Fibroblast of skin of scalp (primary cell): ENCODE measurements at places on chromosomes 4 and X.

DNA sequence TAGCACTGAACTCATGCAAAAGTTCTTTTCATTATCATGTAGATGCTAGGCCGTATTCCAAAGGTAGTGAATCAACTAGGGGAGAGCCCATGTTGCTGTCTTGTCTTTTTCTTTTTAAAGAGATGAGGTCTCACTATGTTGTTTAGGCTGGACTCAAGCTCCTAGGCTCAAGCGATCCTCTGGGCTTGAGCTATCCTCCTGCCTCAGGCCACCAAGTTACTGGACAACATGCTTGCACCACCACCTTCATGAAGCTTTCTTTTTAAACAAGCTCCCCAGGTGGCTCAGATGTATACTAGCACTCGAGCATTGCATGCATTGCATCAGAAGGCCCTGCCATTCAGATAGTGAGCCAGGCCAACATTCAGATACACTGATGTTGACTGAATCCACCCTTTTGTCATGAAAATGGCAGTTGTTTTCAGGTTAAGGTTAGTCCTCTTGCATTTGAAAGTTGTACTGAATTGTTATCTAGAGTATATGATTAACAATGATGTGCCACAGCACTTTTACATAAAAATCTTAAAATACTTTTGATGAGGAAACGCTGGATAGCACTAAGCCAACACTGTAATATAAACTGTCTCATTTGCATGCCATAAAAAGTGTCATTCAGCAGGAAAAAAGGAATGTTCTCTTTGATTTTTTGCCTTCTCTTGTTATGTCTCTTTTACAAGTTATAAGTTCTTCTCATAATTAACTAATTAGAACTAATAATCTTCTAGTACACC is 76.7 kb downstream of the FNIP2 start:
- no peak for DNase-seq

DNA sequence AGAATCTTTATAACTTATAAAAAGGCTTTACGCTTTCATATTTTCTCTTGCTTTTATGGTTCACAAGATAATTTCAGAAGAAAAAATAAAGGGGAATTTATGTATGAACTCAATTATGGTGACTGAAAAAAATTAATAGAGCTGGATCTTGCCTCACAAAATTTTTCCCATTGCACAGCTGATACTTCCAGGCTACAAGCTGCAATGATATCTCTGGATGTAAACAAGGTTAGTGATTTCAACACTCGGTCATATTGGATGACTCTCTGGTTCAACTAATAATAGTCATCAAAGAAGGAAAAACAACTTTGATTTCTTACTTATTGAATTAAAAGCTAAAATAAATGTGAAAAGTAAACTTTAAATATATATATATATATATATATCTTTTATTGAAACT is 868.0 kb downstream of the FAT4 start:
- DNase-seq = no peak

DNA sequence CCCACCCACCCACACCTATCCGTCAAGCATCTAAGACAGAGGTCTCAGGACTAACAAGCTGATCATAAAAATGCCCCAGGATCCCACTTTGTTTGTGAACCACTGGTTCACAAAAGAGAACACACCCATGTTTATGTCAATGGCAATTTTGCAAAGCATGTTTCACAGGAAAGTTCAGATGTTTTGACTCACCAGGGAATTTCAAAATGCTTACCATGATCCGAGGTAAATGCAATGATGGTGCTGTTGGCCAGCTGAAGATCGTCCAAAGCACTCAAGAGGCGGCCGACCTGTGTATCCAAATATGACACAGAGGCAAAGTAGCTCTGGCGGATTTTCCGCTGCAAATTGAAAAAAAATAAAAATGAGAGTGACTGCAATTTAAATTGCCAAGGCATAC is 15.0 kb downstream of the IDS start:
- DNase-seq = no peak

DNA sequence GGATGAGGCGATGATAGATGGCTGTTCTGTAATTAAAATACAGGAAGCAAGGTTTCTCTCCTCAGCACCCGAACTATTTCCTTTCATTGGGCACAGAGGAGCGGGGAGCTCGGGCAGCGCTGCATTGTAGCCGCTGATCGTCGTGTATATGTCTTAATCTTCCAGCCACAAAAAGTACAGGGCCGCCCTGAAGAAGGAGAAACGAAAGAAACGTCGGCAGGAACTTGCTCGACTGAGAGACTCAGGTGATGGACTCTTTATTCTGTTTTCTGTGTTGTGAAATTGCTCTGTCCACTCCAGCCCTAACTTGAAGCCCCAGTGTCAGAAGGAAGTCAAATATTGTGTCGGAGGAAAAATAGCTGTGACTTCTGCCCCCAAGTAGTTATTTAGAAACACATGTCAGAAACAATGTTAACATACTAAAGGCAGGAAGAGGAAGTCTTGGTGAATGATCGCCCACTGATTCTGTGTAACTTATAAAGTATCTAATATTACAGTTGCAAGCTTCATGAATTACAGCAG is 546 bp downstream of the ZRSR2 start:
- DNase-seq = peak; percentile 0

DNA sequence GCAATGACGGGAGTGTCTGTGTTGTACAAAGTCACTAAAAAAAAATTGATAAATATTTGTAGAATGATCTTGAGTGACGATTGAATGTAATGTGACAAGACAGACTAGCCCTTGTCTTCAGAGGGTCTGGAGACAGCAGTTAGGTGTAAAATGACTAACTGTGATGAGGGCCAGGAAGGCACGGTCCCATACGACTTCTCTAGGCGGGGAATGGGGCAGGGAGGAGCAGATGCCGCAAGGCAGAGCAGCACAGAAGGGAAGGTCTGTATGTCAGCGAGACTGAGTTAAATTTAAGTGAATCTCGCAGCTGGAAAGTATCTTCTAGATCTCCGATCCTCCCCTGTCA is 405 bp downstream of the CENPE start:
- DNase-seq = no peak

- no peak for DNase-seq
Measured at GRCh38 chr4:5198656-5199541, 147.6 kb downstream of the STK32B start.

GRCh38 chrX:85561231-85561630 is 181.8 kb upstream of the POF1B start:
- no peak for DNase-seq

DNA sequence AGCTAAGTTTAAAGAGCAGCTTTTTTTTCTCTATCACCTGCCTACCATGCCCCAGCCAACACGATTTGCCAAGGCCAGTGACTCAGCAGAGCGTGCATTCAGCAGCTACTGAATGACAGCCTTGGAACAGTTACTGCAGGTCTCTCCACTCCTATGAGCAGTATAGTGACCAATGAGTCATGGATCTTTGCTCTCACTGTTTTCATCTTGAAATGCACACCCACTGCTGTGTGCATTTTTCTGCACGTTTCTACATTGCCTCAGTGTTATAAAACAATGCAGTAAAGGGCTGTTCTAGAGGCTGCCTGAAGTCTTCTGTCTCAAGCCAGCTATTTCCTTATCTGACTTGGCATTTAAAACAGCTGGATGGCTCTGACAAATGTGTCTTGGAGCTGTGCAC is 66.0 kb upstream of the C4orf54 start:
- DNase-seq = peak; percentile 3

GRCh38 chr4:94412019-94412657 is 39.6 kb upstream of the PDLIM5 start:
- DNase-seq = no peak

DNA sequence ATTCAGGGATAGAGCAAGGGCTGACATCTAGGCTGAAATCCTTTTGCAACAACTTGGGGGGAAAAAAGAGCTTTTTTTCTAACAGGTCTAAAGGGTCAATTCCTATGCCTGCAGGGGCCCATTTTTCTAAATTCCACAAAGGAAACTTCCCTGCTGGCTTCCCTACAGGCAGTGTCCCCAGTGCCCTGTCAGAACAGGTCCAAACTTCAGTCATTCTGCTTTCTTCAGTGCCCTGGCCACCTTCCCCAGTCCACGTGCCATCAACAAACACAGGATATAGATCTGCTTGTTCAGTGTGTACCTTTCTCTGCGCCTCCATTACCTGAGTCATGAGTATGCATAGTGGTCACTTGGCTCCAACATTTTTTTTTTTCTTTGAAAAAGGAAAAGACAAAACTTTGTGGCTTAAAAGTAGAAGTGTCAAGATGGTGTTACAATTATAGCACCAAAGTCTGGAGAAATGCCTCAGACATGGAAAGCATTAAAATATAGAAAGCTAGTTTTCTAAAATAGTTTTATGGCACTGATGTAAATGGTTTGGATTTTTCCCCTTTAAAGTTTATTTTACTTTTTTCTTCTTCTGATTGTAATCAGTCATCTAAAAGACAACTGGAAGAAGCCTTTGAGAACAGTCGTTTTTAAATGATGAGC is 84.0 kb upstream of the JADE1 start:
- DNase-seq = no peak

- DNase-seq = no peak
Measured at GRCh38 chr4:96955691-96956090, 1115.8 kb downstream of the PDHA2 start.

GRCh38 chr4:136931781-136932180 is 600.5 kb downstream of the PCDH18 start:
- DNase-seq = no peak

DNA sequence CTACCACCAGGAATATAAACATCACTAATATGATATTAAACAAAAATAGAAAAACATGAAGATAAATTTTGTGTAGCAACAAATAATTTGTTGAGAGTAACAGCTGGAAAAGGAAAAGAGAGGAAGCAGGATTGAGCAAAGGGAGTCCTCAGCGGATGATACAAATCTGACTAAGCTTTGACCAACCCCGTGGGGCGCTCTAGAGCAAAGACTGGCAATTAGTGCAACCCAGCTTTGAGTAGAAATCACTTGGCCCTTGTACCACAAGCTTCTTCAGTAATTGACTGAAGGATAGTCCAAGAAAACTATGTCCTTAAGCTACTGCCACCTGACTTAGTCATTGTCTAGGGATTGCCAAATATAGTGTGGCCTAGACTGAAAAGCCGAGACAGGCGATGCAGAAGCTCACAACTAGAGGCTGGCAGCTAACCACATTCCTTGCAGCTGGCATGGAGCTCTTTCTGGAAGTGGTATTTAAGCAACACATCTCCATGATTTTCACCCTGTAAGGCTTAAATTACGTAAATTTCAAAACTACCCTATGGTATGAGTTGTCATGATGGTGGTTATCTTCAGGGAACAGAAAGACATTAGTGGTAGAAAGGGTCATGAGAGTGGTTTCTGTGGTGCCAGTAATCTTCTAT is 396.0 kb downstream of the PDGFC start:
- peak; percentile 22 for DNase-seq

DNA sequence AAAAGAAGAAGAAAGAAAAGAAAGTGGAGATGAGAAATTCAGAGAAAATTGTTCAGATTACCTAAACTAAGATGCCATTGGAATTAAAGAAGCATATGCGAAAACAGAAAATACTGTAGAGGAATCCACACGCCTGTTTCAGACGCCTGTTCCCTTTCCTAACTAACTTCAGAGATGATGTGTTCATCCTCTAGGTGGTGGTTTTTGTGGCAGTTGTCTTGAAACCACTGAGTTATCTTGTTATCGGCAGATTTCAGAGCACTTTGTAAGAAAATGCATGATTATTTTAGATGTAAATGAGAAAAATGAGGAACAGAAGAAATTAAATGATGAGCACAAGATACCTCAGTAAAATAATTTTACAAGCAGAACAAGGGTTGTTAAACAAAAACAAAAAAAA is 48.3 kb downstream of the FUNDC1 start:
- no peak for DNase-seq

GRCh38 chrX:23737413-23737812 is 5.7 kb downstream of the ACOT9 start:
- peak; percentile 2 for DNase-seq

DNA sequence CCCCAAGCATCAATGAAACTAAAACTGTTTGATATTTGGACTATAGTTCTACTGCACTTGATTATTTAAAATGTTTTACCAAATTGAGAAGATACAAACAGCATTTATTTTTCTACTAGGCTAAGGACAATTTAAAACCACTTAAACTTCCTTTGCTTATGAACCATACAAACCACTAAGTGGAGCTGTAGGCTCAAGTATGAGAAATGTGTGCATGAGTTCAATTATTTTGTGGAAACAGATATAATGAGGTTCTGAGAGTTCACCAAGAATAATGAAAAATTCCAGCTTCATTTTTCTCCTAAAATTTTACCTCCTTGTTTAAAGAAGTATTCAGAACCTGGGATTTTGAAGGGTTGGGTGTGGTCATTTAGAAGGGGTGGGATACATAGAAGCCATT is 63.1 kb downstream of the SERPINA7 start:
- DNase-seq = no peak

DNA sequence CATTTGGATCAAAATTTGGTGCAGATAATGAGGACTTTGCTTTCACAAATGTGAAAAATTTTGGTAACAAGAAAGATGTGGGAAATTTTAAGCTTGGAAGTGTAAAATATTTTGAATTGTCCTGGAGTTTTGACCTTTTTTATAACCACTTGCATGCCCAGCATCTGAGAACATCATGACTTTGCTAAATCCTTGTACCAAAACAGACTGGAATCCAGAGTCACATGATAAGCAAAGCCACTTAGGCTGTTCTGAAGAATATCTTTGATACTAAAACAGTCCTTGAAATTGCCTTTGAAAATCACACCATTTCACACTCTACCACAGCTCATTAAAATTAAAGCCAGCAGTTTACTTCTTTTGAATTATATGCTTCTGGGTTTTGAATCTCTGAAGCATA is 2.5 kb upstream of the PPM1K start:
- DNase-seq = no peak

- DNase-seq = no peak
Measured at GRCh38 chrX:46258356-46258755, 286.9 kb downstream of the ZNF674 start.

DNA sequence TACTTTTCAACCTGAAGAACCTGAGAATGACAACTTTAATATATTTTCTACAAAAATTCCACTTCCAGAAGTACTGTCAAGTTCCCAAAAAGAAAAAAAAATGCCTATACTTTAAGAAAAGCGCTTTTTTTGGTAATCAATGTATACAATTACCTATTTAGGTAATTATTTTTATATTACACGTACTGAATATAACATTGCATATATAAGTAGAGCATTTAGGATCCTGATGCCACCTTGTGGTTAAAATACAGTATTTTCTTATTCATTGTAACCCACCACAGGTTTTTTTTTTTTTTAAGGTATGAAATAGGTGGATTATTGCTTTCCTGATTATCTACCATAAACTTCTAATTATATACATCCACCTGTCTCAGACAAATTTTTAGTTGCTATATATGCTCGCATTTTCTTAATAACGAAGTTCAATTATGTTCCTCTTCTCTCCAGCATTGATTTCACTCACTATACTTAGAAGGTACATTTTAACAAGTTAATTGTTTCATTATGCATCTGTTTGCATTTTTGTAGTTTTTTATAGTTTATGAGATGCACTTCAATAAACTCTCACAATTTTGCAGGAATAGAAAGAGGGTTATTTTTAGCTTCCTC is 5.2 kb downstream of the MAP9 start:
- DNase-seq = peak; percentile 19

DNA sequence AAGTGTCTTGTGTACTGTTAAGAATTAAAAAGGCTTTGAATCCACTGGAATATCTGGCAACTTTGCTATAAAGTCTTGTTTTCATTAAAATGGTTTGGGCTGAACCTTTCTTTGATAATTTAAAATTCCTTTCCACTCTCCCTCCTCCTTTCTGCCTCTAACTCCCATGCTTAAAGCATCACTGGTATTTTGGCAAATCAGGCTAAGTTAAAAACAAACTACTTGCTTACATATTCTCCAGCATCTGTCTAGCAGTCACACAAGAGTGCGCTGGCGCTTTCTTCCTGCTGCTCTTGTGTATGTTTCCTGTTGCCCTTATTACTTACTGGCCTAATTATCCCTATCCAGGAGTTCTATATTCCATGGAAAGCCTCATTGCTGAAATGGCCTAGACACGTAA is 136.6 kb downstream of the VEGFC start:
- no peak for DNase-seq

GRCh38 chr4:128558896-128559679 is 250.4 kb upstream of the JADE1 start:
- DNase-seq = peak; percentile 83
